Aortic smooth muscle cell (primary cell): ENCODE measurements at places on chromosomes 16 and 17. TPM values are rescaled to one million over a fixed set of nuclear protein-coding genes. Genes with fewer than 3 reads are reported as not detected.

Gene PLK1
- 8.2 and 12.2 TPM in 2 replicates for total RNA-seq

Gene TBC1D3
- not detected in 2 replicates for total RNA-seq

Gene ZNF286A
- total RNA-seq, result 27.7 and 28.4 TPM in 2 replicates

Gene PDIA2
- total RNA-seq, result 0.79 and 0.93 TPM in 2 replicates

Gene PRAC2
- not detected in 2 replicates for total RNA-seq

Gene SAMD14
- total RNA-seq, result 0.53 and 1.3 TPM in 2 replicates

Gene TBC1D3H
- not detected in 2 replicates for total RNA-seq

Gene VMO1
- total RNA-seq, result 0.62 and 0.92 TPM in 2 replicates
